ENCODE measurements at places on chromosomes 13 and 19.

DNA sequence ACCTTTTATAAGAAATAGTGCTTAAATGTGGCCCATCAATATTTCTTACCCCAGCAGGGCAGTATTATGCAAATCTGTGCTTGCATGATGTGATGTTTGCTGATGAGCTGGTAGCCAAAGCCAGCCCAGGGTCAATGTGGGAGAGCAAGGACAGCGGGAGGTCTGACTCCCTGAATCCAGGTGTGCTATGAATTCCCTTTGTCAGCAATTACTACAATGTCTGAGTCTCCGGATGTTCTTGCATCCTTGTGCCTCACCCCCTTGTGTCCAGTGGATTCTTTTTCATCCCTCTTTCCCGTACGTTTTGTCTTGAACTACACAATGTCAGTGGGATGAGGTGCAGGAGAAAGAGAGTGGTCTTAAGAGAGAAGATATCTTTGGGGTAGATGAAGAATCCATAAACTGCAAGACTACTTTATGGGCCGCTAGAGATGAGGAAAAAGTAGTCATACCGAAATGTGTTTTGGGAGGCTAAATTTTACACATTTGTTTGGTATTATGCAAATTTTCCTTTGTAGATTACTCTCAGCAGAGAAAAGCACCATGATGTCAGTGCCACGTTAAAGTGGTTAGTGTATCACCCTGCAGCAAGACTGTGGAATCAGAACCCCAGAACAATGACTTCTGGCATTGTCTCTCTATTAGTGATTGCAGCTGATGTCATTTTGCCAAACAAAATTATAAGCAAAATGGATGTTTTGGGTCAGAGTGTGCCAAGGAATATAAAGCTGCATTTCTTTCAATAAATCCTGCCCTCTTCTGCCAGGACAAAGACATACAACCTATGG, 53.5 kb upstream of the TSHZ3 start:
- DNase-seq = no peak

GRCh38 chr19:30667227-30667626, 295.0 kb downstream of the ZNF536 start:
- no peak for DNase-seq

- no peak for DNase-seq
These were observed 4.4 kb downstream of the CHMP2A start for GRCh38 chr19:58550362-58551122.

- no peak for DNase-seq
These were observed 113.6 kb downstream of the ATP11A start for GRCh38 chr13:112803422-112803821.

DNA sequence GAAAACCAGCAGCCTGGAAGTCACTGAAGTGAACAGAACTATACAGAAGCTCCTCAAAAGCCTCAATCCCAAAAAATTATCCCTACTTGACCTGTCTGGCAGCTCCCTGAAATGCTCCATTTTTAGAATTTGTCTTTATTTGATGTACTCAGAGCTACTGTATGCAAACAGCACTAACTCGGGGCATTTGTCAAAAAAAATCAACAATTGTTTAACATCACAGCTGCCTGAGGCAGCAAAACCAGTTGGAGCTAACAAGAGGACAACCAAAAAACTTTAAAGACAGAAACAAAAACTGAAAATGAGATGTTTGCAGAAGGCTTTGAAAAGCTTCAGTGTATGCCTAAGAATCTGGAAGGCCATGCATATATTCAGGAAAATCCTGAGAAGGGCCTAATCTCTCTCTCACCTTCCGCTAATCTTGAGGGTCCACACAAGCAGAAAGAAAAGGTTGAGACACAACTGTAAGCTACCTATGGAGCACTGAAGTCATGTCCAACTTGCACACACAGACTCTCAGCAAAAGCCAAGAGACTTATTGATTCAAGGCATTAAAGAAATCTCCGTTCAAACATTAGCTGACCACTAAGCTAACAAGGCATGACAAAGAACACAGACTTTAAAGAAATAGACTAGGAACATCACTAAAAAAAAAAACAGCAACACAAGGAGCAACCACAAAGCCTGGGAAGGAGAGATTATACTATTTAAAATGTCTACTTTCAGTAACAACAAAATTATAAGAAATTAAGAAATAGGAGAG, 16.1 kb downstream of the VWA8 start:
- DNase-seq = no peak

DNA sequence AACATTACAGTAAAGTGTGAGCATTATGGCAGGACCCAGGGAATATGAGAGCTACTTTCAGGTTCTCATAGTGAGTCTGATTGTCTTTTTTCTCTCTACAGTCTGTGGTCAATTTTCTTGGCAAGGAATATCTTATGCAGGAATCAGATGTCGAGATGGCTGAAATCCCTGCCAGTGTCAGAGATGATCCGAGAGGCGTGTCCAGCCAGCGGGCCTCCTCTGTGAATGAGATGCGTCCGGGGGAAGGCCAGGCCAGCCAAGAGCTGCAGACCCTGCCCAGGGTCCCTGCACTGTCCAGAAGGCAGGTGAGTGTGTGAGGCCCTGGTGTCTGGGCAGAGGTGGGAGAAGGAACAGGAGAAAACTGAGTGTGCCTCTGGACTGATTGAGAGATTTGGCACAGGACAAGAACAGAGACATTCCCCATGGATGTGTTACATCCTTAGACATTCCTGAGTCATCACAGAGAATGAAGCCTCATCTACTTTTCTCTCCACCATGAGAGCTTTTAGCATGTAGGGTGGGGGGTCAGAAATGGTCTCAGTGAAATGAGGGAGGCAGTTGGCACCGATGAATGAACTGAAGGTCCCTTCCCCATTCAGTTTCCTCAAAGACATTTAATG, 27.3 kb upstream of the EDDM13 start:
- DNase-seq = peak; percentile 51

- peak; percentile 96 for DNase-seq
These were observed 7.6 kb downstream of the EGLN2 start for GRCh38 chr19:40806423-40807146.

DNA sequence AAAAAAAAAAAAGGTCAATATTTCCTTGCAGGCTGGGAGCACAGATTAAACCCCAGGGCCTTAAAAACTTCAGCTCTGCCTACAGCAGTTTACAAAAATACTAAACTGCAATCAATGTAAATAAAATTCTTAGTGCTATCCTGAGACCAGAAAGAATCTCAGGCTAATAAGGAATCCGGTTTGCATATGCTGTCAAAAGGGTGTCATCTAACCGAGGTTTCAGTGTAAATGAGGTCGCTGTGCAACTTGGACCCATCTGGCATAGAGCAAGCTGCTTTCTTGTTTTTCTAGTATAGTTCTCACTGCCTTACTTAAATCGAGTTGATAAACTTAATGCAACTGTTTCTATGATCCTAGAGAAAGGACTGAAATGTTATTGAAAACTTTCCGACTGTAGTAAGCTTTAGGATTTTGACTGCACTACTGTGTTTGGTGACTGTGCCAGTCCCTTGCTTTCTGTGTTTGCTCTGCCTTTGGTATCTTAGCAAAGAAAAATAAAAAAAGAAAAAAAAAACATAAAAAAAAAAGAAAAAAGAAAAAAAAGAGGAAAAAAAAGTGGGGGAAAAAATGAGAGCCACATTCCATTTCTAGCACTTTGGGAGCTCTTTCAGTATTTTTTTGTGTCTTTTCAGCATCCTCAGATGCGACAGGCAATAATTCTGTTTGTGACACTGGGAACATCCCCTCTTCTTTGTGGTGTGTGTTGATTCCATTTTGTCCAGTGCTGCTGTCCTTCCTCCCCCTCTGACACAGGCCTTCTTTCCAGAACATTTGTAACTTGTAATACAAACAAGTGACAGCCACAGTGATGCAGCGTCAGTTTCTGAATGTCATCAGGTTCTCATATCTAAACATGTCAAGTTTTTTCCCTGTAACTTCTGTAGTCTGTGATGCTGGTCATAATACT, 340.5 kb downstream of the ZNF536 start:
- DNase-seq = no peak

GRCh38 chr13:40340368-40341095, 325.9 kb downstream of the FOXO1 start:
- DNase-seq = peak; percentile 28

- no peak for DNase-seq
These were observed 139.0 kb downstream of the SOX1 start for GRCh38 chr13:112205990-112206389.

GRCh38 chr19:1851654-1852580, 3.6 kb upstream of the REXO1 start:
- DNase-seq = no peak

DNA sequence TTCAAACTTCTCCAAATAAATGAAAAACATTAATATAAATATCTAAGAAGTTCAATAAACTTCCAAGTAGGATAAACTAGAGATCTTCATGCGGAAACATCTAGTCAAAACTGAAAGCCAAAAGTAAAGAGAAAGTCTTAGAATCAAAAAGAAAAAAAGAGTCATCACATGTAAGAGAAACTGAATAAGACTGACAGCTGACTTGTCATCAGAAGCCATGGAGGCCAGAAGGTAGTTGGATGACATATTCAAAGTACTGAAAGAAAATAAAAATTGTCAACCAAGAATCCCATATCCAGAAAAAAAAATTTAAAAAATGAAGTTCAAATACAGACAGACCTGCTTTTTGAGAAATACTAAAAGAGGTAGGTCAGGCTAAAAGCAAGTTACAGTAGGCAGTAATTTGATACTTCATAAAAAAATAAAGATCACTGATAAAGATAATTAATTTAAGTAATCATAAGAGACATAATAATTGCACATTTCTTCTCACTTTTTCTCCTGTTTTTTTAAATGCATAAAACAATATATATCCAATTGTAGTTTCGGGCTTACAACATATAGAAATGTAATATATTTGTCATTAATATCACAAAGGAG, 327.6 kb upstream of the PCDH9 start:
- no peak for DNase-seq

DNA sequence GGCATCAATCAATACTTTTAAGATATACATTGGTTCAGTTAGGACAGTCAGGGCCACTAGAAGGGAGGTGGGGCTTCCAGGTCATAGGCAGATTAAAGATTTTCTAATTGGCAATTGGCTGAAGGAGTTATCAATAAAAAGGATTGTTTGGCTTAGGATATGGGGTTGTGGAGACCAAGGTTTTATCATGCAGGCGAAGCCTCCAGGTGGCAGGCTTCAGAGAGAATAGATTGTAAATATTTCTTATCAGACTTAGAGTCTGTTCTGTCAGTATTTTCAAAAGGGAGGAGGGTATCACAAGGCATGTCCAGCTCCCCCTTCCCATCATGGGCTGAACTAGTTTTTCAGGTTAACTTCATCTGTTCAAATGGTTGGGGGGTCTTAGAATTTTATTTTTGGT, 77.4 kb upstream of the FARP1 start:
- DNase-seq = no peak

GRCh38 chr13:28659621-28659970, 666 bp downstream of the POMP start:
- DNase-seq = peak; percentile 43

DNA sequence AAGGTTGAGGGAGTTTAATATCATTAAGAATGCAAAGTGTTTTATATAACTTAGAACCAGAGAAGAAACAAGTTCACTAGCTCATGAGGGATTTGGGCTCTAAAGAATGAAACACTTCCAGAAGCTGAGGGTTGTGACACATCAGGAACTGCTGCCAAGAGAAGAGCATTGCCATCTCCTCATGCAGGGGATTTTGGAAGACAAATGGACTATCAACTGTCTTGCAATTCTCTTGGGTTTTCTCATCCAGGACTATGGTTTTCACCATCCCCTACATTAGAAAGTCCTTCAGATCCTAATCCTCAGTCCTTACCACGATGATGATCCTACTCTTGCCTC, 59.7 kb upstream of the KL start:
- DNase-seq = no peak

GRCh38 chr13:66972659-66973058, 257.5 kb downstream of the PCDH9 start:
- peak; percentile 8 for DNase-seq

- peak; percentile 51 for DNase-seq
These were observed 387.1 kb upstream of the SGCG start for GRCh38 chr13:22793598-22794134.

- no peak for DNase-seq
These were observed 173.8 kb downstream of the KDM4B start for GRCh38 chr19:5142725-5143097.

GRCh38 chr19:23365222-23365621, 30.0 kb downstream of the ZNF91 start:
- no peak for DNase-seq

- peak; percentile 38 for DNase-seq
These were observed 102.3 kb downstream of the STOML3 start for GRCh38 chr13:38888309-38888708.

GRCh38 chr13:75876142-75877050, 240.3 kb downstream of the LMO7 start:
- peak; percentile 58 for DNase-seq

GRCh38 chr19:50878851-50879250, 5.6 kb downstream of the KLK2 start:
- DNase-seq = no peak

DNA sequence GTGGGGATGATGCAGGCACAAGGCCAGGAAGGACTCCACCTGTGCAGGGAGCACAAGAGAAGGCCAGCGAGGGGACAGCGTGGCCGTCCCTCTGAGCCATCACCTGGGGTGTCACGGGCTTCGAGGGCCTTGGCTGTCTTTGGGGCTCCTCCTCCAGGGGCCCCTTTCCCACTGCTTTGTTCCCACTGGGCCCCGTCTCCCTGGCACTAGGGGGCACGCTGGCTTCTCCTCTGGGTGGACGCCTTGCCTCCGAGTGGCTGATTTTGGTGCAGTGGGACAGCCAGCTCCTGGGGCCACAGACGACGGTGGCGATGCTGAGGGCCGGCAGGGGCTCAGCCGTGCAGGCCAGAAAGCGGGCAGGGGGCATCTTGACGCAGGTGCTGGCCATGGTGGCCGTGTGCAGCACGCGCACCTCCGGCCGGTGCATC, 43.2 kb upstream of the GRTP1 start:
- no peak for DNase-seq

DNA sequence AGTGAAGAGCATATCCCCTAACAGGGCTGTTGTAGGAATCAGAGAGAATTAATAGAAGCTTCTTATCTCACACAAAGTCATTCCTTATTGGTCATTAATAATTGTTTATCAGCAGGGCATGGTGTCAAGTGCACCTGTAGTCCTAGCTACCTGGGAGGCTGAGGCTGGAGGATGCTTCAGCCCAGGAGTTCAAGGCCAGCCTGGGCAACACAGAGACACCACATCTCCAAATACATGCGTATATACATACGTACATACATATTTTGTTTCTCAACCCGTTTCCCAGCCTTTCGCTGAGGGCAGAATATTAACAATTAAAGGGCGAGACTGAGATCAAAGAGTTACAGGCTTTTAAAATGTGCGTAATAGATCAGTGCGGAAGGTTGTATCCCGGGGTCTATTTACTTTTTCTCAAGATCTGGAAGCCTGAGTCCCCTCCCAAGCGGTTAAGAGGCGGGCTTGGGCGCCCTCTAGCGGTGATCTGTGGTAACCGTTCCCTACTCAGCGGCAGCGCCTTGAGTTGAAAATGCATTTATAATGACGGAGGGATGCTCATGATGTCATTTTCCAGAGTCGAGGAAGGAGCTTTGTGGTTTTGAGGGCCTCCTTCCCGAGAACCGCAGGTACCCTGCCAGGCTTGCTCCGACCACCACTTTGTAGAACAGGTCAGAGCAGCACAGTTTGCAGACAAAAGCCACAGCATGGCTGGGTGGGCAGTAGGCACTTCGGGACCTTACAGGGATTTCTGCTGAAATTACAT, 169.6 kb upstream of the GPR12 start:
- peak; percentile 62 for DNase-seq
